Activated CD4-positive, alpha-beta memory T cell treated with anti-CD3 and anti-CD28 coated beads for 36 hours (primary cell): ENCODE measurements at places on chromosomes 1 and 21.
A peak's percentile ranks its signal among the peaks of the same experiment; 100 is the strongest.

- peaks cover 24% of the 10 kb centered on the region for H3K27me3 ChIP-seq
- no peaks in the 10 kb centered on the region for H3K36me3 ChIP-seq
- no peak for DNase-seq
- no peaks in the 10 kb centered on the region for H3K4me1 ChIP-seq
- H3K27ac ChIP-seq, result no peak overlapping the region
- no peak overlapping the region for H3K4me3 ChIP-seq
Observed at GRCh38 chr1:94550800-94551241, 9.3 kb upstream of the F3 start.

DNA sequence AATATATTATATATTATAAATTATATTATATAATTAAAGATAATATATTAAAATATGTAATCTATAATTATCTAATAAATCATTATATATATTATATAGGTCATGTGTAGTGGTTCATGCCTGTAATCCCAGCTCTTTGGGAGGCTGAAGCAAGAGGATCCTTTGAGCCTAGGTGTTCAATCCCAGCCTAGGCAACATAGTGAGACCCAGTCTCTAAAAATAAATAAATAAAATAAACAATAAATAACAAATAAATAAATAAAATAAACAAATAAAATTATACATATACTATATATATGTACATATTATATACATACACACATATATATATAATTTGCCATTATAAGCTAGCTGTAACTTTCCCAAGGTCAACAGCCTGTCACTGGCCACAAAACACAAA is 277.7 kb downstream of the SETD4 start:
- no peak overlapping the region for H3K27ac ChIP-seq
- DNase-seq, result no peak
- peaks cover 16% of the 10 kb centered on the region for H3K27me3 ChIP-seq
- no peaks in the 10 kb centered on the region for H3K4me1 ChIP-seq
- H3K36me3 ChIP-seq, result no peaks in the 10 kb centered on the region

- H3K4me1 ChIP-seq, result no peaks in the 10 kb centered on the region
- no peak overlapping the region for H3K27ac ChIP-seq
- no peak for DNase-seq
Observed at GRCh38 chr1:29878501-29878900, 642.2 kb downstream of the PTPRU start.

- no peak for DNase-seq
- no peaks in the 10 kb centered on the region for H3K36me3 ChIP-seq
- no peak overlapping the region for H3K27ac ChIP-seq
- no peak overlapping the region for H3K4me3 ChIP-seq
- no peaks in the 10 kb centered on the region for H3K27me3 ChIP-seq
Observed at GRCh38 chr1:200526709-200527612, 93.6 kb downstream of the KIF14 start.

GRCh38 chr1:109874445-109874844 is 36.2 kb upstream of the CSF1 start:
- no peak overlapping the region for H3K4me3 ChIP-seq
- DNase-seq, result no peak
- no peaks in the 10 kb centered on the region for H3K27me3 ChIP-seq
- H3K4me1 ChIP-seq, result peaks cover 24% of the 10 kb centered on the region

GRCh38 chr1:7289694-7290093 is 481.4 kb upstream of the VAMP3 start:
- H3K27ac ChIP-seq, result no peak overlapping the region
- no peaks in the 10 kb centered on the region for H3K4me1 ChIP-seq
- H3K36me3 ChIP-seq, result no peaks in the 10 kb centered on the region
- H3K4me3 ChIP-seq, result no peak overlapping the region

- H3K4me3 ChIP-seq, result no peak overlapping the region
- H3K4me1 ChIP-seq, result no peaks in the 10 kb centered on the region
- no peaks in the 10 kb centered on the region for H3K36me3 ChIP-seq
- no peak for DNase-seq
Observed at GRCh38 chr1:213688655-213689054, 299.1 kb upstream of the PROX1 start.

DNA sequence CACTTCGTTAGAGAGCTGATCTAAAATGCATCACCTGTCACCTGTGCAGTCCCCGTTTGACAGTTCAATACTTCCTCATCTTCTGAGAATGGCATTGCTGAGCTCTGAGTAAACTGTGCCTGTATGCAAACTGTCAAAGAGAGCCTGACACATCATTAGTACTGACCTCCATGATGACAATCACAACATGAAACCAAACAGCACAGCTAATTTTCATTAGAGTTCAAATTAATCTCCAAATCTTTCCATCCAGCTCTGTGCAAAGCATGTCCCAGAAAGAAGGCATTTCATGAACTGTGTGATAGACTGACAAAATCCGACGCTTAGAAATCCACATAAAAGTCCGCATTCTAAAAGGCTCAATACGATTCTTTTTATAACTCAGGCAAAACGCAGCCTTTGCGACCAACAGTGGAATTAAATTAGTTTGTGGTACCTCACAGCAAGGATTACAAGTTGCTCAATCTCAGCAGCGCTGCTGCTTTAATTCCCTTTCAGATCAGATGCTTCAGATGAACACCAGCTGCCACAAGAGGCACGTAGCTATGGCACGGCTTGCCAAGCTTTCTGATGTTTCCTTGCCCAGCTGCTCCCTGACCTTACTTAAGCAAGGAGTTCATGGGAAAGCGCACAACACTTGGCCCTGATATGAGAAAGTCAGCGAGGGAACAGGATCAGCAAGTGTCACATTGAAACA is 765.5 kb upstream of the PRMT6 start:
- no peak overlapping the region for H3K4me3 ChIP-seq
- H3K27ac ChIP-seq, result no peak overlapping the region
- no peaks in the 10 kb centered on the region for H3K27me3 ChIP-seq
- DNase-seq, result no peak
- no peaks in the 10 kb centered on the region for H3K4me1 ChIP-seq

- no peak for DNase-seq
- H3K27ac ChIP-seq, result no peak overlapping the region
- no peaks in the 10 kb centered on the region for H3K27me3 ChIP-seq
- H3K4me1 ChIP-seq, result no peaks in the 10 kb centered on the region
- H3K4me3 ChIP-seq, result no peak overlapping the region
- no peaks in the 10 kb centered on the region for H3K36me3 ChIP-seq
Observed at GRCh38 chr1:70003211-70003908, 202.0 kb downstream of the LRRC40 start.

- no peak for DNase-seq
- no peak overlapping the region for H3K4me3 ChIP-seq
- H3K4me1 ChIP-seq, result no peaks in the 10 kb centered on the region
- no peak overlapping the region for H3K27ac ChIP-seq
- no peaks in the 10 kb centered on the region for H3K36me3 ChIP-seq
- peaks cover 5% of the 10 kb centered on the region for H3K27me3 ChIP-seq
Observed at GRCh38 chr1:157932069-157932468, 61.4 kb upstream of the KIRREL1 start.

- peak overlapping the region; percentile 91 for H3K4me3 ChIP-seq
- peak; percentile 56 for DNase-seq
- H3K27ac ChIP-seq, result peak overlapping the region; percentile 96
- H3K4me1 ChIP-seq, result peaks cover 46% of the 10 kb centered on the region
Observed at GRCh38 chr1:228082918-228083870, 686 bp downstream of the ARF1 start.

- DNase-seq, result no peak
- H3K36me3 ChIP-seq, result no peaks in the 10 kb centered on the region
Observed at GRCh38 chr1:18645747-18646090, 15.1 kb downstream of the PAX7 start.

DNA sequence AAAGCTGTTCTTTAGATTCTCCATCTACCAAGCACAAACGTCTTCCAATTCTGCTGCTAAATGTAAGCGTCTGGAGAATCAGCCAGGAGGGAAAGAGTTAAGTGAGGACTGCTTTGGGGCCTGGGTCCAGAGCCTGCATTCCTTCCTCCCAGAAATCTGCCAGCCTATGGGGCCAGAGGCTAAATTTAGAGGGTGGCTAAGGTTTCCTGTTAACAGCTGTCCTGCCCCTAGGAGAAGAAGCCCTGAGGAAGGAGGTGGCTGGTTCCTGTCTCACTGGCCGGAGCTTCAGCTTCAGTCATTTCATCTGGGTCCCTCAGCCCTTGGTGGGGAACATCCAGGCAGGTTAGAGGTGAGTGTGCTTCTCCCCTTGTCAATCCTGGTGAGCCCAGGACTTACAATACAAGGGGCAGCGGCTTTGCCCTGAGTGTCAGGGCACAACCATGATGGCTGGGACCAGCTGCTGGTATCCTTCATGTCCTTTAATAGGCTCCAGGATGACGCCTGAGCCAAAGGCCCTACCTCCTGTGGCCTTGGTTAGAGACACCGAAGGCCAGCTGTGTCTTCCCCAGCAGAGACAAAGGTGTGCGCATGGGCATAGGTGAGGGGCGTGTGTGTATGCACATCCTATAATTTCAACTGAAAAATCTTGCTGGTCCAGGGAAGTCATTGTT is at the start of gene STYXL2:
Gene STYXL2 (plus strand): TSS at position 230 of the 671 bp plus-strand sequence. CDS start 775 bp downstream, outside the sequence.
- DNase-seq, result no peak
- peaks cover 21% of the 10 kb centered on the region for H3K4me1 ChIP-seq
- H3K27ac ChIP-seq, result no peak within 1 kb of the TSS

- no peaks in the 10 kb centered on the region for H3K27me3 ChIP-seq
- peaks cover 1% of the 10 kb centered on the region for H3K4me1 ChIP-seq
- H3K4me3 ChIP-seq, result no peak overlapping the region
- H3K27ac ChIP-seq, result no peak overlapping the region
Observed at GRCh38 chr1:46223472-46223943, 20.4 kb downstream of the LURAP1 start.

DNA sequence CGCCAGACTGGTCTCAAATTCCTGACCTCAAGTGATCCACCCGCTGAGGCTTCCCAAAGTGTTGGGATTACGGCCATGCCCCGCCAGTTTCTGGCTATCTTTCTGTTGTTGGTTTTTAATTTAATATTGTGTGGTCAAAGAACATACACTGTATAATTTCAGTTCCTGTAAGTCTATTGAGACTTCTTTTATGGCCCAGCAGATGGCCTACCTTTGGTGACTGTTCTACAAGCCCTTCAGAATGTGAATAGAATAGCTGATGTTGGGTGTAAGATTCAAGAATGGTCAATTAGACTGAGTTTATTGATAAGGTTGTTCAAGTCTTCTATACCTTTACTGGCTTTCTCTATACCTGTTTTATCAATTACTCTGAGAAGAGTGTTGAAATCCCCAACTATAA is 10.7 kb downstream of the HES2 start:
- no peak overlapping the region for H3K27ac ChIP-seq
- H3K4me3 ChIP-seq, result no peak overlapping the region
- H3K27me3 ChIP-seq, result peaks cover 9% of the 10 kb centered on the region
- no peak for DNase-seq

DNA sequence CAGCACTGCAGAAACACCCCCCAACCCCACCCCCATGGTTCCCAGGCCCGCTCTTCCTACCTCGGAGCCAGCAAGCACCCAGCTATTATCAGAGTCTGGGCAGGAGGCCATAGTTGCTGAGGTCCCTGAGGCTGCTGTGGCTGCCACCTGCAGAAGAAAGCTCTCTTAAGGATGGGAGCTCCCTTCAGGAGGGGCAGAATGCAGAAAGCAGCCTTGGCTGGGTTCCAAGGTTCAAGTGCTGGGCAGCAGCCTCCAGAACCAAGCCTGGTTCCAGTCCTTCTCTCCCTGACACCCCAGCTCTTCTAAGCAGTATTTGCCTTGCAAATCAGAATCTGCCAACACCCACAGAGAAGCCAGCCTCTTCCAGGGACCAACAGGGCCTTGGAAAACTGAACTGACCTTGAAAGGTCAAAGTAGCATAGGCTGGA is 2.3 kb downstream of the PBXIP1 start:
- H3K27ac ChIP-seq, result peak overlapping the region; percentile 97
- peak overlapping the region; percentile 92 for H3K4me3 ChIP-seq
- no peak for DNase-seq
- H3K36me3 ChIP-seq, result peaks cover 13% of the 10 kb centered on the region
- no peaks in the 10 kb centered on the region for H3K27me3 ChIP-seq

DNA sequence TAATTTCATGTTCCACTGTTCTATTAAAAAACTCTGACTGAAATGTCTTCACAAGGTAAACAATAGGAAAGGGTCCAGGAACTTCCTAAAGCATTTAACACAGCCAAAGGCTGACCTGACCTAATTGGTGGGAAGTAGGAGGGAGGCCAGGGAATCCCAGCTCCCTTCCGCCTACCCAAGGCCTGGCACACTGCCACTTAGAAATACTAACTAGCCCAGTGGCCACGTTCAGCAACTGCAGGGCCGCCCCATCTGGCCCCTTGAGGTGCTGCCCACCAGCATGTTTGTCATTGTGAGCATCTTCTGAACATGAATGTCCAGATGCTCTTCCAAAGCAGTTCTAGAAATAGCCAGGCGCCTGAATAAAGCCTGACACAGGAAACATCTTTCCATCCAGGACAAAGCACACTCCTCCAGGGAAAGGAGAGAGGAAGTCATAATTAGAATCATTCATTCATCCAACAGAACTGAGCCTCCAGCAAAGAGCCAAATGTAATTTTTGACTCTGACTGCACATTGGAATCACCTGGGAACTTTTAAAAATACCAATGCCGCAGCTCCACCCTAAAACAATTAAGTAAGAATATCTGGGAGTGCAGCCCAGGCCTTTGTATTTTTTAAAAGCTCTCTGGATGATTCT is 44.6 kb upstream of the BCL9 start:
- H3K36me3 ChIP-seq, result no peaks in the 10 kb centered on the region
- no peaks in the 10 kb centered on the region for H3K27me3 ChIP-seq
- no peak overlapping the region for H3K27ac ChIP-seq
- H3K4me3 ChIP-seq, result no peak overlapping the region

DNA sequence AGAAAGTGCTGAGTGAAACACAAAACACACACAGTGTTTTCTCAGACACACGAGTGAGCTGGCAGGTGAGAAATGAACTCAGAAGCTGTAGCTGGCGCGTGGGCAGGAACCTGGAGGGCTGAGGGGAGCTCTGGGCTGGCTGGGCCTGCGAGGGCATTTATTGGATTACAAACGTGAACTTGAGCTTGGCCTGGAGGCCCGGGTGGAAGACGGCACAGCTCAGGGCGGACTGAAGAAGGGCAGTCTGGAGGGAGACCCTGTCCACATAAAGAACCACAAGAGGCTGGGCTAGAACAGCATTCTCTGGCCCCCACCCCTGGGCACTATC is 52.1 kb upstream of the ADARB1 start:
- no peak overlapping the region for H3K4me3 ChIP-seq
- no peak for DNase-seq
- H3K27ac ChIP-seq, result no peak overlapping the region

- no peak for DNase-seq
- no peak overlapping the region for H3K27ac ChIP-seq
- H3K36me3 ChIP-seq, result no peaks in the 10 kb centered on the region
- H3K4me1 ChIP-seq, result peaks cover 5% of the 10 kb centered on the region
- H3K27me3 ChIP-seq, result peaks cover 22% of the 10 kb centered on the region
Observed at GRCh38 chr1:8312235-8313218, 5.4 kb upstream of the SLC45A1 start.
